Astrocyte (in vitro differentiated cells and primary cell): ENCODE measurements at places on chromosomes 6 and 20. TPM values are rescaled to one million over a fixed set of nuclear protein-coding genes. Genes with fewer than 3 reads are reported as not detected.

Gene NKX2-4
- not detected in 2 replicates for total RNA-seq

Gene SLPI
- 0.41 TPM in 1 of 2 replicates, not detected in the other for total RNA-seq

Gene JPH2
- total RNA-seq = 18.1 and 18.5 TPM in 2 replicates

Gene TDRD6
- 0.02 TPM in 1 of 2 replicates, not detected in the other for total RNA-seq

GRCh38 chr6:21340573-21340972 lies 253.0 kb upstream of the SOX4 start:
- DNase-seq = no peak
- H3K27ac ChIP-seq = no peak overlapping the region
- no peaks in the 10 kb centered on the region for H3K27me3 ChIP-seq
- no peaks in the 10 kb centered on the region for H3K4me1 ChIP-seq
- H3K4me3 ChIP-seq = no peak overlapping the region
- H3K36me3 ChIP-seq = no peaks in the 10 kb centered on the region

GRCh38 chr6:52551483-52552277 lies 25.2 kb downstream of the TRAM2 start:
- H3K27me3 ChIP-seq = no peaks in the 10 kb centered on the region
- H3K36me3 ChIP-seq = peaks cover 5% of the 10 kb centered on the region
- DNase-seq = peak; percentile 90
- peak overlapping the region; percentile 12 for H3K4me3 ChIP-seq
- peaks cover 85% of the 10 kb centered on the region for H3K4me1 ChIP-seq

GRCh38 chr20:38126932-38127621 lies 38.0 kb downstream of the TGM2 start:
- H3K27ac ChIP-seq = peak overlapping the region; percentile 17
- H3K4me1 ChIP-seq = peaks cover 39% of the 10 kb centered on the region
- DNase-seq = peak; percentile 89
- peaks cover 4% of the 10 kb centered on the region for H3K36me3 ChIP-seq

GRCh38 chr6:169253337-169254238 lies at the start of gene THBS2:
Gene THBS2 (minus strand): TSS chr6:169253846. CDS start chr6:169250784, 3,062 bp downstream.
- peak within 1 kb of the TSS; percentile 23 for H3K27ac ChIP-seq
- peaks cover 18% of the 10 kb centered on the region for H3K4me1 ChIP-seq
- peaks cover 4% of the 10 kb centered on the region for H3K36me3 ChIP-seq
- peak; percentile 96 for DNase-seq

DNA sequence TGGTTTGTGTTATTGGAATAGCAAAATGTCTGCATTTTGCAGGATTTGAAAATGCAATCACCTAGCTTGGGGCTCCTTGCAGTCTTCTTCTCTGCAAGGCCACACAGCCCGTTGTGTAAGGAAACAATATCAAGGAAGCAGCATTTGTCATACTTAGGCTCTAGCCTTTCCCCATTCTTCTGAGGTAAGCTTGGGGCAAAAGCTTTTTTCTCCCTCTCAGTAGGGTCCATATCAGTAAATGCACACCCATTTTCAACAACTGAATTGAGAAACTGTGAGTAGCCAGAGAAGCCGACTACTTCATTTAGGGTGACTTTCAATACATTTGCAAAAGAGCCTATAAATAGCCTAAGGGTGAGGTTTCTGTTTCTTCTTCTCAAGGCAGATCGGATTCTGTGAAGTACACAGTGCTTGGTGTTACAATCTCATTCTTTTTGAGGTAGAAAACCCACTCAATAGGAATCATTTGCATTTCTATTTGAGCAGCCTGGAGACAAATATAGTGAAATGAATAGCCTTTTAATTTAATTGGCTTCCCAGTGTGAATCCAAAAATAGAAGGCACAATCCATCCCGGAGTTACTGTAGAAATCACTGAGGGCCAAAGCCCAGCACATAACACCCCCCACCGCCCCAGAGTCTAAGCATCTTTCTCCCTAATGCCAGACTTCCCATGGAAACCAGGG lies 61.8 kb downstream of the BTBD3 start:
- no peaks in the 10 kb centered on the region for H3K4me1 ChIP-seq
- H3K4me3 ChIP-seq = no peak overlapping the region
- no peaks in the 10 kb centered on the region for H3K27me3 ChIP-seq
- H3K27ac ChIP-seq = no peak overlapping the region
- no peak for DNase-seq

DNA sequence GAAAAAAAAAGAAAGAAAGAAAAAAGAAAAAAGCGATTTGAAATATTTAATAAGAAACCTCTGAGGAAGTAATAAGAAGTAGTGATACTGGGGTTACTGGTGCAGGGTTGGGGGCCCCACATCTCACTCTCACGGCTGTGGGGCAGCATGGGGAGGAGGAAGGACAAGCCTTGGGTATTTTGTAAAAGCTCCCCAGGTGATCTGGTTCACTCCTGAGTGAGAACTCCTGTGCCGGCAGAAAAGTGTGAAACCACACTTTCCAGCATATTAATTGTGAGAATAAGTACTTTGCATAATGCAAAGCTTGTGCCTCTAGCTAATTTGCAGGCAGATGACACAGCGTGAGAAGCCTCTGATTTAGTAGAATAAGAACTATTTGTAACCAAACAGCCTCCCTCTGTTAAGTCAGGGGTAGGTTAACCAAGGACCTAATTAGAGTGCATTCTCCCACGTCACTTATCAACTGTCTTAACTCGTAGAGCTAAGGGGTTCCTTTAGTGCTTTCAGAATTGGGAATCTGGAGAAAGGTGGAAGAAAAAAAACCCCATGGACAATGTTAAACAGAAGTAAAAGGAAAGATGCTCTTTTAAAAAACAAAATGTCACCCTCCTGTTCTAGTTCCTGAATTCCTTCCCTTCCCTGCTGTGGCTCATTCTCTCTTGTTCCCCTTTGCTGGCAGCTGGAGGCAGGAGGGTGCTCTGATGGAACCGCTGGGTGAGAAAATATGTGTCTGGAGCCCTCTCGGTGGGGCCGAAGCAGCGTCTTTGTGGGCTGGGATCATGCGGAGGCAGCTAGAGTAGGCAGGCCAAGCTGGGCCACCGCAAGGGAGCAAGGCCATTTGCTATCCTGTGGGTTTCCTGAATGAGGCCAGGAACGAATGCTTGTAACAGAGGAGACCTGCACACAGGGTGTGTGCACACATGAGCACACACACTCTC lies 108.7 kb downstream of the FYN start:
- no peak overlapping the region for H3K4me3 ChIP-seq
- peaks cover 48% of the 10 kb centered on the region for H3K4me1 ChIP-seq
- no peaks in the 10 kb centered on the region for H3K27me3 ChIP-seq
- peak overlapping the region; percentile 23 for H3K27ac ChIP-seq
- peak; percentile 61 for DNase-seq
- H3K36me3 ChIP-seq = peaks cover 4% of the 10 kb centered on the region

- peaks cover under 1% of the 10 kb centered on the region for H3K36me3 ChIP-seq
- H3K4me1 ChIP-seq = peaks cover 14% of the 10 kb centered on the region
- no peaks in the 10 kb centered on the region for H3K27me3 ChIP-seq
- H3K27ac ChIP-seq = peak overlapping the region; percentile 98
- DNase-seq = peak; percentile 68
- H3K4me3 ChIP-seq = peak overlapping the region; percentile 99
These were observed 1.2 kb upstream of the UFL1 start for GRCh38 chr6:96520171-96521115.

- DNase-seq = no peak
- no peaks in the 10 kb centered on the region for H3K4me1 ChIP-seq
- H3K4me3 ChIP-seq = no peak overlapping the region
- H3K27me3 ChIP-seq = no peaks in the 10 kb centered on the region
- no peak overlapping the region for H3K27ac ChIP-seq
- no peaks in the 10 kb centered on the region for H3K36me3 ChIP-seq
These were observed 10.9 kb upstream of the SPDEF start for GRCh38 chr6:34566830-34567546.
